ENCODE measurements at places on chromosomes 3 and 15. TPM values are rescaled to one million over a fixed set of nuclear protein-coding genes. Genes with fewer than 3 reads are reported as not detected.
A peak's percentile ranks its signal among the peaks of the same experiment; 100 is the strongest.

EAF2 gene
- 2.3 TPM for polyA plus RNA-seq

MYD88 gene
- 34.4 TPM for polyA plus RNA-seq

MRAS gene
- 48.1 TPM for polyA plus RNA-seq

MON1A gene
- polyA plus RNA-seq, result 18.1 TPM

LEKR1 gene
- polyA plus RNA-seq, result 0.19 TPM

SERINC4 gene
- polyA plus RNA-seq, result not detected

GUCA1C gene
- polyA plus RNA-seq, result not detected

CRYGS gene
- 2.1 TPM for polyA plus RNA-seq

VGLL3 gene
- polyA plus RNA-seq, result 71.4 TPM

MESP2 gene
- polyA plus RNA-seq, result 0.32 TPM

CCR2 gene
- polyA plus RNA-seq, result not detected

CCR9 gene
- polyA plus RNA-seq, result not detected

ATP13A5 gene
- polyA plus RNA-seq, result not detected

LMAN1L gene
- polyA plus RNA-seq, result not detected

CEMIP gene
- 78.0 TPM for polyA plus RNA-seq

MYL3 gene
- polyA plus RNA-seq, result not detected

GRCh38 chr3:155370764-155371503 is 77.5 kb upstream of the STRIT1 start:
- DNase-seq, result no peak

DNA sequence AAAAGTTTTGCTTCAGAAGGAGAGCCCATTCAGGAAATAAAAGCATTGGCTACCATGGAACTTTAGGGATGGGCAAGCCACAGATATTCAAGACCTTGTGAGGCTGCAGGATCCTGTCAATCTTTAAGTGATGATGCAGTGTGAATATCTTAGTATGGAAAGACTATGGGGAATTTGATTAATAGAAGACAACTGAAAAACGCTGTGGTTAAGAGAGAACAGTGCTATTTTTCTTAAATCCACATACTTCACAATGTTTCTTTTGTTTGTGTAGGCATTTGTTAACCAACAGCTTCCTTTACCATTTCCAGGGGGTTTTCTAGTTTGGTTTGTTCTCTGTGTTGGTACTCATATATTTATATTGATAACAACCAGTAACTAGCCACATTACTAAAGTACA is 90.3 kb downstream of the TMEM212 start:
- no peak for DNase-seq

DNA sequence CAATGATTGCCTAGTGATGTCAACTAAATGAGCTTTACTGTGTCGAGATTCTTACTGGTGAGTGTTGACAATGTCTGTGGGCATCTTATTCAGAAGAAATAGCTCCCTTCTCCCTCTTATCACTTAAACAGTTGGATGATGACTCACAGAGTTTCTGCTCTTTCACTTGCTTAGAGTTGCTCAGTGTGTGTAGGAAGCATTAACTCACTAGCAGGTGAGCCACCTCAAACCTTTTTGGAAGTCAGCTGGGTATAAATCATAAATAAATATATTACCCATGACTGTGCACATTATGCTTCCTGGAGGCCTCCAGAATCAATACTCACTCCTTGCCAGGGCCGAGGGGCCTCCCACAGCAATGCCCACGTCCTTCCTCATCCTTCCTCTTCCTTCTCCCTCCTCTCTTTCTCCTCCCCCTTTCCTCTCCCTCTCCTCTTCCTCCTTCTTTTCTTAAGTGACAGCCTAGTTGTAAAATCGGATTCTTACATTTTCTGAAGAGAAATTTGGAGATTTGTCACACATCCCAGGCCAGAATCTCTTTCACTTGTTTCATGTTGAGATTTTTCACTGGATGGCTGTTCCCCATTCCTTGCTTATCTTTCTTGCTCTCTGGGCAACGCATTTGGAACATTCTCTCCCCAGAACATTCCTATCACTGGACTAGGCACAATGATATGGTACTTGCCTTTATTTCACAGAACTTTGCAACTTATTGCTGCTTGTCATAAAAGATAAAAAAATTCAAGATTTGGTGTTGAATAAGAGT is 17.5 kb downstream of the SHC4 start:
- DNase-seq, result peak; percentile 90

DNA sequence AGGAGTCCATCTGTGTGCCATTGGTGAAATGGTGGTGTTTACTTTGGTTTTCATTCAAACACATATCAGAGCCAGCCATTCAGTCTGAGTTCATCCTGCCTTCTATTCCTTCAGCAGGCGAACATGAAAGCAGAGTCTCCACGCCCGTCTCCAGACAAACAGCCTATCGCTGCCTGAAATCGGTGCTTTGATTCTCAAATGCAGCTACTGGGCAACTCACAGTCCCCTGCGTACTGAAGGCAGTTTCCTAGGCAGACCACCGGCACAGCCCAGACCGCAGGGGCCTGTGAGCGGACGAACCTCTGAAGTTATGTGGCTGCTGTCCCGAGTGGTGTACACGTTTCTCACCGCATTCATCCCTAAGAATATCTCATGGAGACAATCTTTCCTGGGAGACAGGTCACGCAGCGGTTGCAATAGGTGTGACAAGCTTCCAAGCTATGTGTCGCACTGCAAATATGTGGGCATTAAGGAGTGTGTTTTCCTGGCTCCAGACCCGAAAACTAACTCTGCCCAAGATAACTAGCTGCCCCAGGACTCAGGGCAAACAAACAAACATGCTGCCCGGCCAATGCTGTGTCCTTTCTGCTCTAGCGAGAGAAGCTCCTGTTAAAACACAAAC is 16.9 kb upstream of the RYR3 start:
- DNase-seq, result no peak

DNA sequence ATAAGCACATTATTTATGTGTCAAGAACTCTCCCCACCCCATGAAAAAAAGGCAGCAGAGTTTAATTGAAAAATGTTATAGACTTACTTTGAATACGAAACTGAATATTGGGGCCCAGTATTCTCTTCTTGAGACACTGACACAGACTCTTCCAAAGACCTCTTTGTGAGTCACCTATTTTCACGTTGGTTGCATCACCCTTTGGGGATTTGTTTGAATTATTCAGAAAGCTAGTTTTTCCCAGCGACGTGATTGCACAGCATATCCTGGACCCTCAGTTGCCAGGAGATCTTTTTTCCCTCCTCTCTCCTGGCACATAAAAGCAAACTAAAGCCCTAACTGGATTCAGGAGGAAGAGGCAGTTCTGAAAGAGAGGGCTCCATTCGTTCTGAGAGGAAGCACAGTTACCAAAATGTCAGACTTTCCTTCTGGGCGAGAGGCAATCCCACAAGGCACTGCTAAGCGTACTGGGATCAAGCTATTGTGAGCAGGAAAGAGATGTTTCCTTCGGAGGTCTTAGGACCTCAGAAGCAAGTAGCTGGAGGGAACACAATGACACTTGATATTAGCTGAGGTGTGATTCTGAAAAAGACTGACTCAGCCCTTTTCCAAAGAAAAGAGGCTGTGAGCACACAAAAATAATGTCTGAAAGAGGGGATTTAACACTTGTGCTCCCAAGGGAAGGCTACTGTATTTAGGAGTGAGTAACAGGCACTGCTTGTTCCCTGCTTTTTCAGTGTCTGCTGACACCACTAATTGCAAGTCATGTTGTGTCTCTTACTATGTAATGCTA is 65.8 kb upstream of the CADPS start:
- peak; percentile 1 for DNase-seq

GRCh38 chr3:115494826-115495225 is 128.5 kb upstream of the GAP43 start:
- no peak for DNase-seq

- DNase-seq, result peak; percentile 68
Observed at GRCh38 chr15:39851500-39852092, 68.5 kb downstream of the GPR176 start.

- DNase-seq, result peak; percentile 13
Observed at GRCh38 chr3:42822828-42823227, 13.6 kb downstream of the ACKR2 start.

- DNase-seq, result no peak
Observed at GRCh38 chr3:69674752-69675151, 64.5 kb upstream of the MITF start.

DNA sequence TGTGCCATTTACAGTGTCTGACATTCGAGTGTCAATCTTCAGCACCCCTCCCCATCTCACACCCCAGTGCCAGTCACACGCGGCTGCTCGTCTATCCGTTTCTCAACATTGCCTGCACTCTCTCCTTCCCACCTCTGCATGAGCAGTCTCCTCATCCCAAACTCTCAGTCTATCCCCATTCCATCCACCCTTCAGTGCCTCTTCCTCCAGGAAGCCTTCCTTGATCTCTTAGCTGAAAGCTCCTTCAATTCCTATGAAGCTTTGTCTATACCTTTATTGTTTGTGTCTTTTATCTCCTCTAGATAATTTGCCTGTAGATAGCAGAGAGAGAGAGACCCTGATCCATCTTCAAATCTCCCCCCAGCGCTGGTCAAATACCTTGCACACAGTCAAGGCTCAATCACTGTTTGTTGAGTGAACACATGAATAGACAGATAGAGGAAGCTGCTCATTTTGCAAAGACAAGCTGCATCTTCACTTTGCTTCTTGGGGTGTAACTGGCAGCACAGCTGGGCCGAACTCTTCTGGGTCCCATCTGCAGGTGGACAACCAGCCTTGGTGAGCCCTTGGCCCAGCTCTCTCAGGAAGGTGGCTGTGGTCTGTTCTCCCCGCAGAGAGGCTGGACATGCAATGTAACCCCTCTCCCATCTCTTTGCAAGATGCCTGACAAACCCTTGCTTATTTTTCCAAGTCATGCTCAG is 52.8 kb downstream of the ITGA11 start:
- DNase-seq, result no peak

GRCh38 chr3:89042236-89042835 is 65.1 kb upstream of the EPHA3 start:
- no peak for DNase-seq

- DNase-seq, result peak; percentile 11
Observed at GRCh38 chr3:42892169-42892568, 13.8 kb upstream of the ZNF662 start.

DNA sequence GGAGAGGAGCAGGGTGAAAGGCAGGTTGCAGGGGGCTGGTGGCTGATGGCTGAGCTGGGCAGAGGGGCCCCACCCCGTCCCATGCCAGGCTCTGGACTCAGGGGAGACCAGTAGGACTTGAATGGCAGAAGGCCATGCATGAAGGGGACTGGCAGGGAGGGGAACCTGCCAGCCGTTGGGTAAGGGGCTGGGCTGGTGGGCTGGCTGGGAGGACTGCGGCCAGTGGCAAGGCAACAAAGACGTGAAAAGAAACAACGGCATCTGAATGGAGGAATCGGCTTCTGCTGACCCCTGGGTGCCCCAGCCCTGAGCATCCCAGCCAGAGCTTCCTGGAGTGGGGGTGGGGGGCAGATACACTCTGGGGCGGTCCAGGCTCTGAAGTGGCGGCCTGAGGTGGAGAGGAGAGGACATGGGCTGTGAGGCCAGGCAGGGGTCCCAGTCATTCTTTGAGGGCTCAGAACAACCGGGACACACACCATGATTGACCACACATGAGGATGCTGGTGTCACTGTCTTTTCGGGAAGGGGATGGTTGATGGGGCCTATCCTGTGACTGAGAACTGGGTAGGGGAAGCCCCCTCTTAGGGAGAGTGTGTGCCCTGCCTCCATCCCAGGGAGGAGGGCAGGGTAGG is 11.7 kb downstream of the GLYCTK start:
- DNase-seq, result no peak

GRCh38 chr15:58597943-58598828 is 151.3 kb downstream of the ADAM10 start:
- DNase-seq, result no peak

DNA sequence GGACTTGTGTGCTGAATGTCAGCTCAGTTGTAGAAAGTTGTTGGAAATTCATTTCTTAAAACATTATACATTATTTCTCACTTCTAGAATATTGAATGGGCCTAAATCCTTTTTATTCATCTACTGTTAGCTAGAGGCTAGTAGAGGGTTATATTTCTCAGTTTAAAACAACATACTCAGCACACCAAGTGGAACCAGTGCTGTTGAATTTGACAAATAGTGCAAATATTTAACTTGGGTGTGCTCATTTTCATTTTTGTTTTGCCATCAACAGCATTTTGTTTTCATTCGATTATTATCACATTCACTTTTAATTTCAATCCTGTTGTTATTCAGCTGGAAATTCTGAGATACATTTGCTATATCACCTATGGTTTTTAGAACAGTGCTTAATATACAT is 269.4 kb upstream of the PEX5L start:
- no peak for DNase-seq

- DNase-seq, result peak; percentile 75
Observed at GRCh38 chr3:141302364-141303141, 65.8 kb upstream of the ZBTB38 start.

DNA sequence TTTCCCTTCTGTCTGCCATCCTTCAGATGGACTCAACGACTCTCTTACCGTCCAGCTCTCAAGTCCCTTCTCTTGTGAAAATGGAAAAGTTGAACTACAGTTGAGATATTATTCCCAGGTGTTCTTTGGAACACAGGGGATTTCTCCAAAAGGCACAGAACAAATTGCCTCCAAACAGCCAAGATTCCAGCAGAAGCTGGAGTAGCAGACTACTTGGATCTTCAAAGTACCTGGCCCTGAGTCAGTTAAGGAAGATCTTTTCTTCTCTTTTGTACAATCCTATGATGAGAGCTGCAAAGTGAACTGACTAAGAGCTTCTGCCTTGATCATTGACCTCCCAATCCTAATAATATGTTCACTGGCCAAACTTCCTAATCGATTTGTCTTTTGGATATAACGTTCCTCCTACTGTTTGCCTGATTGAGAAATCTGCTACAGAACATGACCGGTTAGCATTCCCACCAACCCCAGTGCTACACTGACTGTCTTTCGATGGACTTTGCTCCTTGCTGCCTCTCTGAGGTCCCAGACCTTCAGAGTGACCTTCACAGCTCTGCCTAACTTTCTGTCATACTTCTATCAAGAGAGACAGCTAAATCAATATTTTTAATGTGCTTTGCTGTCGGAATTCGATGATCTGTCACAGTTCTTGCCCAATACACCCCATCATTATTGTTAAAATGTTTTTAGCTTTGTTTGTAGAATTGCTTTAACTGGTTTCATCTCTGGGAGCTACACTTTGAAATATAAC is 21.9 kb downstream of the PAQR9 start:
- no peak for DNase-seq

DNA sequence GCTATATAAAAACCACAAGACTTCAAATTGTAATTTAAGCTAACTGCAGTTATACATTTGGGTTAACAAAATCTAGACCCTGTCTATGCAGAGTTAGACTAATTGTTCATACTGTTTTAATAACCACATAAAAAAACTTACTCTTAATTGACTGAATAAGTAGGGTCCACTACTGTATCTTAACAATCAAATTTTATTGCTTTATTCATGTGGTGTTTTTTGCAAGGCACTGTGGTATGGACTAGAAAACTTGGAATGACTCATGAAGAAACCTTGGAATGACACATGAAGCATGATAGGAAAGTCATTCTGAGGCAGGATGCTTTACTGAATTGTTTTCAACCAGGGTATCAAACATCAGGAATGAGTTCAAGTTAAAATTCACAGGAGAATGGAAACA is 2.3 kb downstream of the SERP1 start:
- DNase-seq, result peak; percentile 80

DNA sequence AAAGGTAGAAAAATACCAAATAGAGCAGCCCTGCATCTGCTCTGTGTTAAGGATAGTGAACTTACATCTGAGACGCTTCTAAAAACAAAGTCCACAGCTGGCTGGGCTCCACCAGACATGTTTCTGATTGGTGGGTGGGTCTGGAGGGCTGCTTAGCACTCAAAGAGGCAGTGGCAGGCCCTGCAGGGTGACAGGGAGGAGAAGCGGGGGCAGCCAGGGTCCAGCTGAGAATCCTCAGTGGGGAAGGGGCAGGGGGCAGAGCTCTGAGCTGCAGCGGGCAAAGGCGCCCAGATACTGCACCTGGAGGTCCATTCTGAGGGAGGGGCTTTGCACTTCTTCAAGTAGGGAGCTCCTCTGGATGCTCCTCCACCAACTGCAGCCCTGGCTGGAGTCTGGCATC is 28.1 kb downstream of the PRR23E start:
- DNase-seq, result no peak
